Karpas-422 (cell line): ENCODE measurements at places on chromosomes 11 and 22. TPM values are rescaled to one million over a fixed set of nuclear protein-coding genes. Genes with fewer than 3 reads are reported as not detected.

The FAM180B gene
- total RNA-seq = not detected in 2 replicates

GRCh38 chr11:44782478-44782877, 55.7 kb downstream of the TSPAN18 start:
- DNase-seq = no peak

GRCh38 chr22:33402325-33402724, 344.1 kb upstream of the SYN3 start:
- DNase-seq = no peak

The SYTL2 gene
- total RNA-seq = 0.69 and 0.75 TPM in 2 replicates

DNA sequence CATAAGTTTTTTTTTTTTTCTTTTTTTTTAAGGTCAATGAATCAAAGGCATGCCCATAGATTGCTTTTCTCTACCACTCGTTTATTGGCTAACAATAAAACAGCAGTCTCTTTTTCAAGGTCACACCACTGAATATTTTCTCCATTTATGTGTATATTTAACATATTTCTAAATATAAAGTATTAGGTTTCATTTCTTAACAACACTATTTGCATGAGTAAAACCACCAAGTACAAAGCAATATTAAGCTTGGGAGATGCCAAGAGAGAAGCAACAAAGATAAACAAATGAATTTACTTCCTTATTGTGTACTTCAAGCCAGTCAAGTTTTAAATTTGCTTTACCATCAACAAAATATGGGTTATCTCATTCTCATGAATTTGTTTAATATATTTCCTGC, 708.9 kb upstream of the CCDC179 start:
- no peak for DNase-seq

GRCh38 chr22:31579835-31580242, 82.2 kb downstream of the PISD start:
- DNase-seq = no peak

- no peak for DNase-seq
Observed at GRCh38 chr11:120558744-120559431, 47.3 kb downstream of the GRIK4 start.

DNA sequence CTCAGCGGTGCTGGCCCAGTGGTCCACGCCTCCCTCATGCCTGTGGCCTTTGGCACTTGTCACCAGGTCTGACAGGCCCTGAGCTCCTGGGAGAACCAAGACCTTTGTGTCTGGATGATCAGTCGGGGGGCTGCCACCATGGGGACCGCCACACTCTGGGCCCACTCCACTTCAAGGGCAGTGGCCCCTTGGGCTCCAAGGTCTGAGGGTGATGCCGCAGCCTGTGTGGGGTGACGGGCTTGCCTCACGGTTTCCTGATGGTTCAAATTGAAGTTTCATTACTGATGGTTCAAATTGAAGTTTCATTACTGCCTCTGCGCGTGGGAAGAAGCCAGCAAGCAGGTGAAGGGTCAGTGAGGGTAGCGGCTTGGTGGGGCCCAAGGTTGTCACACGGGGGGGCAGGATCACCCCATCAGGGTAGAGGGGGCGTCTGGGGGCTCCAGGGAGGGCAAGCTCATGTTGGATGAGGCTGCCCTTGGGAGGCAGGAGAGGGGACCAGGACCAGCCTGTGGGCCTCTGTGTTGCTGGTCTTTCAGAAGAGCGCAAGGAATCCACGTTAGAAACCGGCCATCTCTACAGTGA, 27.5 kb downstream of the TRMU start:
- no peak for DNase-seq

GRCh38 chr11:84901991-84902390, 725.2 kb downstream of the DLG2 start:
- no peak for DNase-seq

DNA sequence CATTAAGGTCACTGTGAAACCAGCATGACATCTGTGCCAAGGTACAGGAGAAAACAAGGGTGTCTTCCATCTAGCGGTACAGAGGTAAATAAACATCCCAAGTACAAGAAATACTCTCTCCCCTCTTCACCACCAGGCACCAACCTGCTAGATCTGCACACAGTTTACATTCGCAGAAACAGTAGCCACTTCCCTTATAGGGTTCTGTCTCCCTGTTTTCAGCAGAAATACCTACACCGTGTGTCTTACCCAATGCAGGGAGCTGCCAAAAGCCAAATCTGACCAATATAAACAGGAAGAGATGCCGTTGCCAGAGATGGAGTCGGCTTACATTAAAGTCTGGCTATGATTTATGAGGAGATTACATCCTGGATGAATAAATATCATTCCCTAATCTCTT, 1.2 kb downstream of the SCN4B start:
- DNase-seq = no peak

The OR8D4 gene
- not detected in 2 replicates for total RNA-seq

DNA sequence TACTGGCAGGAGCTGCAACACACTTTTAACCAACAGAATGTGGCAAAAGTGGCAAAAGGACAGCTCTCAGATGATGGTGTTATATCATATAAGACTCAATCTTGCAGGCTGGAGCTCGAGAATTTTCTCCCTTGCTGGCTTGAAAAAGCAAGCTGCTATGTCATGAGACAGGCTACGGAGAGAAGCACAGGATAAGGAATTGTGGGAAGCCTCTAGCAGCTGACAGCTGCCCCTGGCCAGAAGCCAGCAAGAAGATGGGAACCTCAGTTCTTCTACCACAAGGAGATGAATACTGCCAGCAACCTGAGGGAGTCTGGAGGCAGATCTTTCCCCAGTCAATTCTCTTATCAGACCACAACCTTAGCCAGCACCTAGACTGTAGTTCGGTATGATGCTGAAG, 24.6 kb downstream of the FXYD6 start:
- no peak for DNase-seq
